CD4-positive, alpha-beta T cell (primary cell): ENCODE measurements at places on chromosomes 3 and 15.

DNA sequence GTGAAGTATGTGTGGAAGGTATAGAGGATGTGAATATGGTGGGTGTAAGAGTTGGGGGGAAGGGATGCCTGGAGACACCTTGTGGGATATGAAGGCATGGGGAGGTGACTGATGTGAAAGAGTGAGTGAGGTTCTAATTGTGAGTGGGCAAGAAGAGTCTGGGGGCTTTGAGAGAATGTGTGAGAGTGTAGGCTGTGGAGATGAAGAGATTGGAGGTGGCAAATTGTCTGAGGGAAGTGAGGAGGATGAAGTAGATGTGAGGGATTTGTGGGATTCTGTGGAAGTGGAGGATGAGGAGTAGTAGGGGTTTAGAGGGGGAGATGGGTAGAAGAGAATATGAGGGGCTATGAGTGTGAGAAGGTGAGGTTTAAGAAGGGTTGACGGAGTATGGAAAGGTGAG, 41.6 kb downstream of the ZIC4 start:
- DNase-seq: no peak

DNA sequence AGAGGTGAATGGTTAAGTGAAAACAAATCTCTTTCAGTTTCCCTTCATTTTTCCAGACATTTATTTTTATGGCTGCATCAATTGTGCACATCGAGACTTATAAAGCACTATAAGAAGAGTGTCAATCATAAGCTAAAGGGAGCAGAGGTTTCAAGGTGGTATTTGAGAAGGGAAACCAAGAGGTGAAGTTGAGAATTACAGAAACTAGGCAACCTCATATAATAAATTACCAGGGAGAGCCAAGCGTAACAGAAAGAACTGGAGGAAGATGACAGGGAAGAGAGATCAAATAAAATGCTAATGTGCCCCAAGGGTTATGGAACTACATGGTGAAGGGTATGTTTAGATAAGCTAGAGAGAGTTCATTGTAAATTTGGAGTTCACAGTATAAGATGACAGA, 6.3 kb upstream of the CCDC54 start:
- no peak for DNase-seq

DNA sequence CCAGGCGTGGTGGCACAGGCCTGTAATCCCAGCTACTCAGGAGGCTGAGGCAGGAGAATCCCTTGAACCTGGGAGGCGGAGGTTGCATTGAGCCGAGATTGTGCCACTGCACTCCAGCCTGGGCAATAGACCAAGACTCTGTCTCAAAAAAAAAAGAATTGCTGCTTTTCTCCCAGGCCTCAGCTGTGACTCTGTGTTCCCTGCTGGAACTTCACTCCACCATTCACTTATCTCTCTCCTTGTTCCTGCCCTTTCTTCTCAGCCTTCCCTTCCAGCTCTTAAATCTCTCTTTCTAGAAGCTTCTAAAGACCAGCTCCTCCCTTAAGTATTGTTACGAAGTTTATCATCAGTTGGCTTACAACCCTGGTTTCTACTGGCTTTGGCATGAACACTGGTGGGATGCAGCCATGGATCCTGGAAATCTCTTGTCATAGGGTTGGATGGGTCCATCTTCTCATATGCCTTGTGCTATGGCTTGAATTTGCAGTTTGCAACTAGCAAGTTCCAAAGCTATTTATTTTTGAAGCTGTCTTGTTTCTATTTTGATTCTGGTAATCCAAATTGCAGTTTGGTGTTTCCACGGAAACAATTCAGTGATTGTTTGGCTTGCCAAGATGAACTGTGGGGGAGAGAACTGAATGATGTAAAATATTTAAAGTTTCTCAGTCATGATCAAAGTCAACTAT, 10.5 kb downstream of the C3orf62 start:
- no peak for DNase-seq

- DNase-seq: no peak
These were observed 6.7 kb downstream of the NBEAL2 start for GRCh38 chr3:46986055-46986730.

DNA sequence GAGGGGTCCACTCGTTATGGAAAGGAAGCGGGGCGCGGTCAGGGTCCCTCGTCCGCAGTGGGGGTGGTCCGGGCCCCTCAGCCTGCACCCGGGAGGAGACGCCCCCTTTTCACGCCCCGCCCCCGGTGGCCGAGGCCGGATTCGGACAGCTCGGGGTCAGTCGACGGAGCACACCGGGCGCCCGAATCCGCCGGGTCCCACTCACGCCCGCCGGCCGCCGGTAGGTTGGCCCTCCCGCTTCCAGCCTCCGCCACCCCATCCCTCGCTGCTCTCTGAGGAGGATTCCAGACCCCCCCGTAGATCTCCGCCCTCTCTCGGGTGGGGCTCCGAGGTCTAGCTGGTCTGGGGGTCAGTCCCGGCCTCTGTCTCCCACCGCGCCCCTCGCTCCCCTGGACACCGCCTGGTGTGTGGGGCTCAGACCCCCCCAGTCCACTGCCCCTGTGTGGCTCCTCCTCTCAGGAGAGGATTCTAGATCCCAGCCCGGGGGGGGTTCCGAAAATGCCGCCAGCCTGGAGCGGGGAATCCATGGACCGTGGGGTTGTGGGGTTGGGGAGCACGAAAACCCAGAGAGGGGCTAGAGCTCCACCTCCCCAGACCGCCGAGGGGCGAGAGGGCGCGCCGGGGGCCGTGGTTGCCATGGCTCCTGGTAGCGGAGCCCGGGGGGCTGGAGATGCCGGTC, 725 bp downstream of the CHL1 start:
- DNase-seq: no peak

GRCh38 chr3:8186213-8186612, 315.4 kb upstream of the LMCD1 start:
- DNase-seq: no peak

GRCh38 chr15:71082803-71083202, 32.5 kb upstream of the THSD4 start:
- no peak for DNase-seq

DNA sequence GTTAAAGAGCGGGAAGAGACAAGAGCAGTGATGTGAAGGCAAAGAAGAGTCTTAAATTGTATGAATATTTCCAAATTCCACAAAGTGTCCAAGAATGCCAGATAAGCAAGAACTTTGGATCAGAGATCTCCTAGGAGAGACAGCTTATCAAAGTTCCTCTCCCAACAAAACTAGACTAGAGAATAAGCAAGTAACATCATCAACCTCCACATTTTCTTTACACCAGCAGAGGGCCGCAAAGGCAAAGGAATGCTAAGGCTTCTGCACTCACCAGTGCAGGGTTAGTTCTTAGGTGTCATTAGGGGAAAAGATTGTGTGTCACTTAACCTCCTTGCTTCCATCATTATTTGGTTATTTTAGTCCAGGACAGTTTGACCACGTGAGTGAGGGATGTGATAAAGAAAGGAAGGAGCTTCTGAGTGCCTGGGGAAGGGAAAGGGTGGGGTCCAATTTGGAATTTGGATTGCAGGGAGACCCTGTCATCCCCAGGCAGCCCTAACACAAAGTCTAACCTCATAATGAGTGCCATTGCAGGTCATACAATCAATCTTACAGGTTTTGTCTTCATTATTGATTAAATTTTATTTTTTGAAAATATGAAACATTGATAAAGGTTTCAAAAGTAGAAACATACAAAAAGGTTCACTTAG, 7.5 kb upstream of the CMTM6 start:
- peak; percentile 40 for DNase-seq

- no peak for DNase-seq
These were observed 24.3 kb upstream of the LSAMP start for GRCh38 chr3:116469546-116469945.

- no peak for DNase-seq
These were observed 141.0 kb downstream of the CHDH start for GRCh38 chr3:53705024-53705745.
